ENCODE measurements at places on chromosomes 2 and 18.

- no peak overlapping the region for H3K4me3 ChIP-seq
- no peaks in the 10 kb centered on the region for H3K27me3 ChIP-seq
- no peak for DNase-seq
- no peak overlapping the region for H3K27ac ChIP-seq
These were observed 26.3 kb downstream of the MRPL35 start for GRCh38 chr2:86225581-86225980.

GRCh38 chr2:6325616-6326015 is 540.1 kb downstream of the CMPK2 start:
- H3K4me1 ChIP-seq = no peaks in the 10 kb centered on the region
- peaks cover 1% of the 10 kb centered on the region for H3K27me3 ChIP-seq
- H3K36me3 ChIP-seq = peaks cover 1% of the 10 kb centered on the region
- DNase-seq = no peak

DNA sequence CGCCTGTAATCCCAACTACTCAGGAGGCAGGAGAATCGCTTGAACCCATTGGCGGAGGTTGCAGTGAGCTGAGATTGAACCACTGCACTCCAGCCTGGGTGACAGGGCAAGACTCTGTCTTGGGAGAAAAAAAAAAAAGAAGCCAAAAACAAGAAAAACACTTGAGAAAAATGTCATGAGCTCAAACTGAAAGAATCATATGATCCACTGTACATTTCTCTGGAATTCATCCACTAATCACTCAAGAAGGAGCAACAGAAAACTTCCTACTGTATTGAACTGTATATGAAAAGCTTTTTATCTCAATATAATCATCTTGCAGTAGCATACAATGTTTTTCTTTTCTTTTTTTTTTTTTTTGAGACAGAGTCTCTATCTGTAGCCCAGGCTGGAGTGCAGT is 40.4 kb downstream of the EPG5 start:
- peak overlapping the region; percentile 63 for H3K27ac ChIP-seq
- no peak overlapping the region for H3K4me3 ChIP-seq
- no peak for DNase-seq
- no peaks in the 10 kb centered on the region for H3K27me3 ChIP-seq

DNA sequence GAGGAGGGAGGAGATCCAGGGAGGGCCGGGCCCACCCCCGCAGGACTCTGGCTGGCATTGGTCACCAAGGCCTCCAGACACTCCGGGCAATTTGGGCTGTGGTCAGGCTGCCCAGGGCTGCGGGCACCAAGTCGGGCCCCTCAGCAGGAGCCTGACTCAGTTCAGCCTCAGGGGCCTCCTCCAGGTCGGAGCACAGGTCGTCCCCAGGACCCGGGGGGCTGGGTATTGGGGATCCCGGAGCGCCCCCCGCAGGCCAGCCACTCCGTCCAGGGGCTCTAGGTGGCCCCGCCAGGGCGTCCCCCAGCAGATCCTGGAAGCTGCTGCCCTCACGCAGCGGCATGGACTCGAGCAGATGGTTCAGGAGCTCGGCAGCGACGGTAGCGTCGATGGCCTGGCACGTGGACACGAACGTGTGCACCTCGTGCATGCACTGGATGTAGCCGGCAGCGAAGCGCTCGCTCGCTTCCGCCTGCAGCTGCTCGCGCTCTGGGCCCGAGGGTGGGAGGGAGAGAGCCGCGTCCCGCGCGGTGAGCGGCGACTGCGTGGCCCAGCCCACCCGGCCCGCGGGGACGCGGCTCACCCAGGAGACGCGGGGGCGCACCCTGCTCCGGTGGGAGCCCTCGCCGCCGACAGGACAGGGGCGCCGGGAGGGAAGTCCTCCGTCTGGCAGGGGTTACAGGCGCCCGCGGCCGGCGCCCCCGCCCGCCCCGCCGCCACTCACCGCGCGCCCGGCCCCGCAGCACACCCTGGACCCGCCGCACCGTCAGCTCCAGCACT is 884 bp downstream of the HES6 start:
- H3K4me3 ChIP-seq = peak overlapping the region; percentile 47
- peaks cover 17% of the 10 kb centered on the region for H3K4me1 ChIP-seq
- DNase-seq = peak; percentile 81
- H3K36me3 ChIP-seq = no peaks in the 10 kb centered on the region

DNA sequence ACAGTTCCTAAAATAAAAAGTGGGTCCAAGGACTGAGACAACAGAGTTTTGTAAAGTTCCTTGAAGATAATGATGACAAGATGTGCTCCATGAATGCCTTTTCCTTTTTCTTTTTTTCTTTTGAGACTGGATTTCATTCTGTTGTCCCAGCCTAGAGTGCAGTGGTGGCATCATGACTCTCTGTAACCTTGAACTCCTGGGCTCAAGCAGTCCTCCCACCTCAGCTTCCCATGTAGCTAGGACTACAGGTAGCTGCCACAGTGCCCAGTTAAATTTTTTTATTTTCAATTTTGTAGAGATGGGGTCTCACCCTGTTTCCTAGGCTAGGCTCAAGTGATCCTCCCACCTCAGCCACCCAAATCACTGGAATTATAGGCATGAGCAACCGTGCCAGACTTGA is 16.1 kb upstream of the TTC27 start:
- no peak overlapping the region for H3K27ac ChIP-seq
- H3K4me3 ChIP-seq = no peak overlapping the region
- no peaks in the 10 kb centered on the region for H3K27me3 ChIP-seq
- DNase-seq = no peak
- no peaks in the 10 kb centered on the region for H3K4me1 ChIP-seq

- no peak overlapping the region for H3K27ac ChIP-seq
- H3K27me3 ChIP-seq = peaks cover 17% of the 10 kb centered on the region
- peaks cover 2% of the 10 kb centered on the region for H3K36me3 ChIP-seq
- no peak for DNase-seq
- H3K4me1 ChIP-seq = no peaks in the 10 kb centered on the region
These were observed 217.9 kb upstream of the PID1 start for GRCh38 chr2:229489016-229489415.

DNA sequence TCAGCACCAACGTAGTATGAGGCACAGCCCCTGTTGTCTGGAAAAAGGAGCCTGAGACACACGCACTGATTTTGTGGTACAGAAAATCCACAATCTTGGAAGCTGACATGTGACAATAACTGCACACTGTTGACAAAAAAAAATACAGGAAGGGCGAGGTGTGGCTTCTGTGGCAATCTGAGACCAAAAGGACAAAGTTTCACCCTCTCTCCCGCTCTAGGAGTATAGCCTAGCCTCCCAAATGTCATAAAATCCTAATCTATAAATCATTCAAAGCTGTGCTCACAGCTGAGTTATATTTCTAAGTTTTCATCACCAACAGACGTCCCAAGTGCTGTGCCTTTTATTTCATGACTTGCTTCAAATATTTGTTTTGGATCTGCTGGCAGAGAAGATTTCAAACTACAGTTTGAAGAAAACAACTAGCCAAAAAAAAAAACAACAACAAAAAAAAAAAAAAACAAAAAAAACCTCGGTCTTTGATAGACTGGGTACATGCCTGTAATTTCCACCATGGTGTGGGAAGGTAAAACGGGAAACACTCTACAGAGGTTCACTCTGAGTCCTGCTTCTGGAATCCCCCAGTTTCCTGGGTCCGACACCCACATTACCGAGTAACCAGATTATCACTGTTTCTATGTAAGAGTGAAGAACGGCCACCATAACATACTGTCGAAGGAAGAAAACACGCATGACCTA is 61.0 kb downstream of the C2orf76 start:
- H3K27ac ChIP-seq = no peak overlapping the region
- H3K4me1 ChIP-seq = peaks cover 4% of the 10 kb centered on the region
- no peak for DNase-seq

- H3K4me1 ChIP-seq = no peaks in the 10 kb centered on the region
- H3K27ac ChIP-seq = no peak overlapping the region
- H3K4me3 ChIP-seq = no peak overlapping the region
- no peaks in the 10 kb centered on the region for H3K27me3 ChIP-seq
- DNase-seq = no peak
- H3K36me3 ChIP-seq = no peaks in the 10 kb centered on the region
These were observed 326.2 kb upstream of the LRATD1 start for GRCh38 chr2:14306268-14306861.

GRCh38 chr2:529424-529823 is 147.8 kb downstream of the TMEM18 start:
- H3K36me3 ChIP-seq = peaks cover 11% of the 10 kb centered on the region
- DNase-seq = no peak
- no peak overlapping the region for H3K27ac ChIP-seq
- peaks cover 9% of the 10 kb centered on the region for H3K4me1 ChIP-seq

DNA sequence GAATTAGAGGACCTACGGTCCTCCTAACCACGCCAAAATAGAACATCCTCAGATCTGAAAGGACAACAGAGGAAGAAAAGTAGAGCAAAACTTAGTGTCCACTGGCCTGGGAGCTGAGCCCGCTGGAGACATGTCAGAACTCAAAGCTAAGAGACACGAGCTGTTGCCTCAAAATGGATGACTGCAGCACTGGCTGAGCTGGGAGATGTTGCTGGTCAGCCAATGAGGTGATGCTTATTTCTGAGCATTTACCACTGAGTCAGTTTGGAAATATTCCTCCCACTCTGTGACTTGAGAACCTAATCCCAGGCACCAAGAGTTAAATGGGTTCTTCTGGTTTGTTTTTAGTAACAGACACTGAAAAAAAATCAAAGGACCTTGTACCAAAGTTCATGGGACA is 32.6 kb downstream of the FBXO15 start:
- H3K27ac ChIP-seq = no peak overlapping the region
- DNase-seq = no peak
- peaks cover 2% of the 10 kb centered on the region for H3K36me3 ChIP-seq
- no peaks in the 10 kb centered on the region for H3K4me1 ChIP-seq
- H3K27me3 ChIP-seq = peaks cover 2% of the 10 kb centered on the region
- no peak overlapping the region for H3K4me3 ChIP-seq

GRCh38 chr2:766255-766654 is 89.0 kb upstream of the TMEM18 start:
- H3K4me1 ChIP-seq = peaks cover 23% of the 10 kb centered on the region
- no peaks in the 10 kb centered on the region for H3K27me3 ChIP-seq
- H3K27ac ChIP-seq = no peak overlapping the region

DNA sequence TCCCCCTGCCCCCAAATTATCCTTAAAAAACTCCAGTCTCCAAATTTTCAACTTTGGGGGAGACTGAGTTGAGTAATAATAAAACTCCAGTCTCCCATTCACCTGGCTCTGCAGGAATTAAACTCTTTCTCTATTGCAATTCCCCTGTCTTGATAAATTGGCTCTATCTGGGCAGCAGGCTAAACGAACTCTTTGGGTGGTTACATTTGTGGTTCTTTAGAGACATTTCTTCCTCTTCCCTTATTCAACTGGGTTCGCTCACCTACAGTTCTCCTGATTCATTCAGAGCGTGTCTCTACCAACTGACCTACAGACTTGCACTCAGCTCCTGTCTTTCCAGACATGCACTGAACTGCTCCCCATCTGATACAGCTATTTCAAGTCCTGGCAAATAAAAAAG is 17.1 kb upstream of the SOCS6 start:
- H3K27ac ChIP-seq = no peak overlapping the region
- no peak for DNase-seq
- H3K4me3 ChIP-seq = no peak overlapping the region
- no peaks in the 10 kb centered on the region for H3K4me1 ChIP-seq
- H3K27me3 ChIP-seq = peaks cover 3% of the 10 kb centered on the region

DNA sequence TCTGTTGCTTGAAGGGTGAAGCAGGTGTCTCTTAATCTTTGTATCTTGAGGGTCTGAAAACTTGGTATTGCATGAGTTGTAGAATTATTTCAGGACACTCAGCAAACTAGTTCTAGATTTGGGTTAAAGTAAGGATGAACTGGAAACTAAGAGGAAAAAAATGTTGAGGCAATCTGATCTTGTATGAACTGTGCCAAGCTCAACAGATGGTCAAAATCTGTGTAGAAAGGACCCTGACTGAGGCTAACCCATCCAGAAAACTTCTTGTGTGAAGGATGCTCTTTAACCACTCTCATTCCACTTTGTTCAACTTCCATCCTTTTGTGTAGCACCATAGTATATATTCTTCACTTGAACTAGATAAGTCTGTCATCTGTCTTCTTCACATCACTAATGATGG is 861.7 kb downstream of the SLC4A3 start:
- H3K27ac ChIP-seq = no peak overlapping the region
- H3K4me1 ChIP-seq = no peaks in the 10 kb centered on the region
- H3K36me3 ChIP-seq = no peaks in the 10 kb centered on the region

- H3K27ac ChIP-seq = no peak overlapping the region
- H3K27me3 ChIP-seq = no peaks in the 10 kb centered on the region
- H3K36me3 ChIP-seq = no peaks in the 10 kb centered on the region
- no peak overlapping the region for H3K4me3 ChIP-seq
- no peak for DNase-seq
- H3K4me1 ChIP-seq = no peaks in the 10 kb centered on the region
These were observed 90.9 kb downstream of the SP3 start for GRCh38 chr2:173874003-173874893.

GRCh38 chr2:107137706-107138105 is 251.7 kb upstream of the ST6GAL2 start:
- no peak overlapping the region for H3K4me3 ChIP-seq
- DNase-seq = no peak
- H3K27ac ChIP-seq = no peak overlapping the region
- peaks cover 9% of the 10 kb centered on the region for H3K27me3 ChIP-seq
- H3K4me1 ChIP-seq = no peaks in the 10 kb centered on the region

DNA sequence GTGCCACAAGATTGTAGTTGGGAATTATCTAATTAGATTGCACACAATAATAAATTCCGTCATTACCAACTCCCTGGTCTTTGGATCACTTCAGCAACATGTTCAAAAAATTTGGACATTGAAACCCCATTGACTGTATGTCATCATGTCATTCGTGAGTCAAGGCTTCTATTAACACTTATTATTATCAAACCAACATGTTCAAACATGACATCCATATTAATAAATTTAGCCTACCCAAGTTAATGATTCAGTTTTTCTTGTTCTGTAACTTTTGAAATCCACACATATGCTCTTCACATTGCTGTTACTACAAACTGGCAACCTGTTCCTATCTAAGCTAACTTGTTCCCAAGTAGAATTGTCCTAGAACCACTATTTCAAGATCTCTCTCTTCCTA is 1142.7 kb upstream of the SLC39A10 start:
- no peak overlapping the region for H3K27ac ChIP-seq
- no peak for DNase-seq
- no peak overlapping the region for H3K4me3 ChIP-seq
- H3K36me3 ChIP-seq = no peaks in the 10 kb centered on the region
- H3K4me1 ChIP-seq = no peaks in the 10 kb centered on the region

GRCh38 chr2:108637304-108637669 is 82.0 kb upstream of the RANBP2 start:
- peaks cover 92% of the 10 kb centered on the region for H3K4me1 ChIP-seq
- H3K27ac ChIP-seq = peak overlapping the region; percentile 93
- H3K36me3 ChIP-seq = no peaks in the 10 kb centered on the region
- peak overlapping the region; percentile 23 for H3K4me3 ChIP-seq
- no peak for DNase-seq

- H3K27ac ChIP-seq = no peak overlapping the region
- no peaks in the 10 kb centered on the region for H3K27me3 ChIP-seq
- H3K36me3 ChIP-seq = peaks cover 1% of the 10 kb centered on the region
- H3K4me3 ChIP-seq = no peak overlapping the region
- peak; percentile 88 for DNase-seq
These were observed 59.2 kb downstream of the TWIST2 start for GRCh38 chr2:238906936-238907716.

Data from chondrocyte (in vitro differentiated cells).